Bone marrow (tissue), 2 donors: ENCODE measurements at places on chromosomes 11 and 22.
A peak's percentile ranks its signal among the peaks of the same experiment; 100 is the strongest.

DNA sequence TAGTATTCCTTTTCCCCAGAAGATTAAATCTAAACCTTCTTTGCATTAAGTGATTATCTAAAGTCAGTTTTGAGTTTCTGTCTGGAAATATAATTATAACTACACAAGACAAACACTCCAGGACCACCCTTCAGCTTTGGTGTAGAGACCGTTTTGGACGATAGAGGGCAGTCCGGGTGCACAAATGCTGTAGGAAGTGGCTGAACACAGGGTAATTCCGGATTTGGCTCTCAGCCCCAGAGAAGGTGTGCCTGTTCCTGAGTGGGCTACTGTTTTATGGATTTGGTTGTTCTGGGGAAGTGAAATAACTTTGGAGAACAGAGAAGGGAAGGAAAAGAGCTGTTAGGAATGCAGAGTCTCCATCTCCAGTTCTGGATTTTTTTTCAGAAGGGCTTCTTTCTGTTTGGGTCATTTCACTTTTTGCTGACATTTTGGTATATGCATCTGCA, 14.8 kb downstream of the EXT2 start:
- DNase-seq = no peak

DNA sequence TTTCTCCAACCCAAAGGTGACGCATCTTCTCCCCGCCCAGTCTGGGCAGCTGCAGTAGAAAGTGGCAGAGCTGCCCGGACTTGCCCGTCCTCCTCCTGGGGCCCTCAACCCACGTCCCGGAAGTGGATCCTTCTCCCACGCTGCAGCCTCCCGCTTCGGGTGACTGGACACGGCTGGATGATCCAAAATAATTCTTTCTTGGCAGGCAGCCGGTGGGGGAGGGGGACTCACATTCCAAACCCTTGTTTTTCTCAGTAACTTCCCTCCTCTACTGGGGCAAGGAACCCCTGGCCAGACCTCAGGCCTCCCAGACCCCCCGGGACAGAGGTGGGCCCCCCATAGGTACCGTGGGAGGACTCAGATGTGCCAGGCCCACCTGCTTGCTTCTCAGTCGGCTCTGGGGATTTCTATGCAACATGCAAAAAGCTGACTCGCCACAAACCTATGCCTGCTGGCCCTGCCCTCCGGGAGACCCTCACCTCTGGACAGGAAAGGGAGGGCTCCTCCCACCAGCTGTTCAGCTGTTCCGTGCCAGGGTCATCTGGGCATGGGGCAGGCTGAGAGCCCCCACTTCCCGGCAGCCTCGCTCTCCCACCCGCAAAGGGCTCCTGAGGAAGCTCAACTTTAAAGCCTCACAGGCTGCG, 1.4 kb downstream of the PLXNB2 start:
- peak; percentile 45 for DNase-seq

DNA sequence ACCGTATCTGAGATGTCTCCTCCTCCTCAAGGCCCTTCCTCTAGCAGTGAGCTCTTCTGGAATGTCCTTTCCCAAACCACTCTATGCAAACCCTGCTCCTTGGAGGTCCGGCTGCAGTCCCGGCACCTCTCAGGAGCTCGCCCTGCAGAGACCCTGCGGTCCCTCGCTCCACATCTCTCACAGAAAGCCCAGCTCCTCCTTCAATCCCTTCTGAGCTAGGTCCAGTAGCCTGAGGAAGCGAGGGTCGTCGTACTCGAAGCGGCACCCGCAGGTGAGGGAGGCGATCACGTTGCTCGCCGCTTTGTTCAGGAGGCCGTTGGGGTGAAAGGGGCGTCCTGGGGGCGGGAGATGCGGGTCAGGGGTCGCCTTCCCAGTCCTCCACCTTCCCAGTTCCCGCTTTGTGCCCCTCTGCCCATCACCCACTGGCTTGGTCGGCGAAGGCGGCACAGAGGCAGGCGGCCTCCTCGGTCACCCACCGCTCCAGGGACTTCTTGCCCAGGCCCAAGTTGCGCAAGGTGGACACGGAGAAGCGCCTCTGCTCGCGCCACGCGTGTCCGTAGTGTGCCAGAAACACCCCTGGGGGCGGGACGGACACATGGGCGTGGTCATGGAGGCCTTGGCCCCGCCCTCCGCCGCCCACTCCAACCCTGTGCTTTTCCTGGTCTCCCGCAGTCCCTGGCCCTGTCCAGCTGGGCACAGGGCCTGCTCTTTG, 21.5 kb upstream of the CYP2D6 start:
- no peak for DNase-seq

DNA sequence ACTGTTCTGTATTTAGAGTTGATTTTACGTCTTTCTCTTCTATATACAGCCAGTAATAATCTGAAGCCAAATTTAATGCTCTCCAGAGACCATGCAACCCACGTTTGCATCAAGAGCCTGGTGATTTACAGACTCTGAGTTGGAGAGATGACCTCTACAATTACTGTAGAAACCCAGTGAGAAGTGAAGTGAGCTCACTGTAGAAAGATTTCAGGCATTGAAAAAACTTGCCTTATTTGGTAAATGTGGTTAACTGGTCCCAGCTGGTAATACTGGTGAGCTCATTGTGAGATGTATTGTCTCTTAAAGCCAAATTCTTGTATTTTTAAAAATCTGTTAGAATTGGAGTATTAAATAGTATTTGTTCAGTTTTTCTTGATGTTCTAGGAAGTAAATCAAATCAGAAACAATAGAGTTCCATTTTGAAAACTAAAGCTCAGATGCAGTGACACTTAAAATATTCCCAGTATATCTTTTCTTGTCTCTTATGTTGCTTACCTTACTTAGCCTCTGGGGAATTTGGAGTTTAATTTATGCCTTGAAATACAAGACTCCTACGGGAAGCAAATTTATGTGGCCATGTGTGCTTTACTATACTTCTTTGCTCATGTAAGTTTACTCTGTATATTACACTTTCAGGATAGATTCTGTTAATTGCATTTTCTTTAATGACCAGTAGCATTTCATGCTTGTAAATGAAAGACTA, 189.9 kb downstream of the ARHGAP42 start:
- DNase-seq = no peak

GRCh38 chr22:17192186-17192585, 27.0 kb downstream of the ADA2 start:
- no peak for DNase-seq

DNA sequence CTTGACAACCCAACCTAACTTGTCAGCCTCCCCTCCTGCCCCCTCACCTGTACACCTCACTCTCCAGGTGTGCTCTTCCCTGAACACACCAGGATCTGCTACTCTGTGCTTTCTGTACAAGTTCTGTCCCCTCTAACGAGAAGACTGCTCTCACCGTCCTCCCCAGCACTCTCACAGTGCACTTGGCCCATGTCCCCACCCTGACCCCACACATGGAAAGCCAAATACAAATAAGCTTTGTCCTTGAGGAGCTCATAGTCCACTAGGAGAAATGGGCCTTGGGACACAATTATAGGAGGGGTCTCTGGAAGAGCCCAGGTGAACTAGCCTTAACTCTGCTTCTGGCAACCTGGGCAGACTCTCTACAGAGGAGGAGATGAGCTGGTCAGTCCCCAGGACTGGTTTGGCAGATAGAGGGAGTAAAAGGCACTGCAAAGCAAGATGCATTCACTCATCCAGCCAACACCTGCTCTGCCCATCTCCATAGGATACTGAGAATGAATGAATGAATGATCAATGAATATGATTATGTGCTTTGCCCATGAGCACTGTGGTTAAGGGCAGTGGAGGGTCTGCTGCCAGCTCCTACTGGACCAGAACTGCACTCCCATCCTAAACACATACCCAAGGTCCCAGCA, 9.9 kb downstream of the NIPSNAP1 start:
- no peak for DNase-seq

GRCh38 chr22:49437956-49438355, 389.7 kb downstream of the BRD1 start:
- DNase-seq = no peak

DNA sequence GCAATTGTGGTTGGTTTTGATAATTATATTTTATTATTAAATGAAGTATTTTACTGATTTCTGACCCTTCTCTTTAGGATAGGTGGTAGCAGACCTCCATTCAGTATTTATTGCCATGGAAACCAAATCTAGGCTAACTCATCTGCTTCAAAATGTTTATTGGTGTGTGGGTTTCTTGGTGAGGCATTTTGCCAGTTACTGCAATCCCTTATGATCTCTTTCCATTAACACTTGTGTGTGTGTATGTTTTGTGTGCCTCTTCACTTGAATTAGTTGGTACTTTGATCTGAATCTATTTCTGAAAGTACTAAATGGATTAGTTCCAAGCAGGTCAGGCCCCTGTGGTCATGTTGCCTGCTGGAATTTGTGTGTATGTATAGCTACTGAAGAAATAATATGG, 184.4 kb upstream of the C11orf87 start:
- DNase-seq = no peak

DNA sequence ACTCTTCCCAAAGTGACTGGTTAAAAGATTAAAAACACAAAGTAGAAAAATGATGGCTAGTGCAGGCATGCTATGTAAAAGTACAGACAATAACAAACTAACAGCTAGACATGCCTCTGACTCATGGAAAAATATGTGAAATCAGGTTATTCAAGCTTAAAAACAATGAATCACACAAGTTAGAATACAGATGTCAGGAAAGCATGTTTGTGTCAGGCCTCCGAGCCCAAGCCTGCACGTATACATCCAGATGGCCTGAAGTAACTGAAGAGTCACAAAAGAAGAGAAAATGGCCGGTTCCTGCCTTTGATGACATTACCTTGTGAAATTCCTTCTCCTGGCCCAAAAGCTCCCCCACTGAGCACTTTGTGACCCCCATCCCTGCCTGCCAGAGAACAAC, 110.1 kb downstream of the NOX4 start:
- DNase-seq = no peak

DNA sequence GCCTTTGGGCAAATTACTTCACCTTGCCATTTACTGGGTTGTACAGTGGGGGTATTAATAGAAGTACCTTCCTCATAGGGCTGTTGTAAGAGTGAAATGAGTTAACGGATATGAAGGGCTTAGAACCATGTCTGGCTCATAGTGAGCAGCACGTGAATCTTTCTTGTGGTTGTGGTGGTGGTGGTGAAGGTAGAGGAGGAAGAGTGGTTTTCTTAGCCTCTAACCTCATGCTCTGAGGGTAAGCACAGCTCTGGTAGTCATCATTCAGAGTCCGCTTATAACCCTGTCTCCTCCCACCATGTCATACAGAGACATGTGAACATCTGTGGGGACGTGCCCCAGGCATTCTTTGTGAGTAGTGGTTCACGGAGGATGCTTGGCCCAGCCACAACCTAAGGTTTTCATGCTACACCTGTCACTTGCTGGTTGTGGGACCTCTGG, 43.6 kb downstream of the TEAD1 start:
- no peak for DNase-seq

DNA sequence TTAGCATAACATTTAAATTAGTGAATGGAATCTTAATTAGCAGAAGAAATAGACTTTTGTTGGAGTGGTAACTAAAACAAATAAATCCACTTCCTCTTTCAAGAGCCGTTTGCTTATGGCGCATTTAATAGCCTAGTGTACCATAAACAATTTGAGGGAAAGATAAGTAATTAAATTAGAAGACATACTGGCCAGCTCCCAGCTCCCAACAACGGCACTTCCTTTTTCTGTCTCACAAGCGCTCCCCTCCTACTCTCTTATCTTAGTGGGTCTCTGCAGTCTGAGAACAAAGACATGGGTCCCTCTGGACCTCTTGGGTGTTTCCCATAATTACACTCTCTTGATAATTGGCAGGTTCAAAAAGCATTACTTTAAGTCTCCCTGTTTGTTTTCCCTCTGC, 146.0 kb downstream of the OPCML start:
- no peak for DNase-seq

DNA sequence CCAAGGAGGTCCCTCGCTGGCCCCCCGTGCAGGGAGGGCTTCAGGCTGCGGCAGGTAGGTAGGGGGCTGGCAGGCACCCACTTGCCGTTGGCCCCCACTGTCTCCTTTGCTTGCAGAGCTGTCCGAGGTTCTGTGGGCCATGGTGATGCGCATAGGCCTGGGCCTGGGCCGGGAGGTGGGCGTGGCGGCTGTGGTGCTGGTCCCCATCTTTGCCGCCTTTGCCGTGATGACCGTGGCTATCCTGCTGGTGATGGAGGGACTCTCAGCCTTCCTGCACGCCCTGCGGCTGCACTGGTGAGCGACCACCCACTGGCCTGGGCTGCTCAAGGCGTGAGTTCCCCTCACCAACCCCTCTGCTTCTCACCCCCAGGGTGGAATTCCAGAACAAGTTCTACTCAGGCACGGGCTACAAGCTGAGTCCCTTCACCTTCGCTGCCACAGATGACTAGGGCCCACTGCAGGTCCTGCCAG, 11.6 kb downstream of the TCIRG1 start:
- DNase-seq = no peak

DNA sequence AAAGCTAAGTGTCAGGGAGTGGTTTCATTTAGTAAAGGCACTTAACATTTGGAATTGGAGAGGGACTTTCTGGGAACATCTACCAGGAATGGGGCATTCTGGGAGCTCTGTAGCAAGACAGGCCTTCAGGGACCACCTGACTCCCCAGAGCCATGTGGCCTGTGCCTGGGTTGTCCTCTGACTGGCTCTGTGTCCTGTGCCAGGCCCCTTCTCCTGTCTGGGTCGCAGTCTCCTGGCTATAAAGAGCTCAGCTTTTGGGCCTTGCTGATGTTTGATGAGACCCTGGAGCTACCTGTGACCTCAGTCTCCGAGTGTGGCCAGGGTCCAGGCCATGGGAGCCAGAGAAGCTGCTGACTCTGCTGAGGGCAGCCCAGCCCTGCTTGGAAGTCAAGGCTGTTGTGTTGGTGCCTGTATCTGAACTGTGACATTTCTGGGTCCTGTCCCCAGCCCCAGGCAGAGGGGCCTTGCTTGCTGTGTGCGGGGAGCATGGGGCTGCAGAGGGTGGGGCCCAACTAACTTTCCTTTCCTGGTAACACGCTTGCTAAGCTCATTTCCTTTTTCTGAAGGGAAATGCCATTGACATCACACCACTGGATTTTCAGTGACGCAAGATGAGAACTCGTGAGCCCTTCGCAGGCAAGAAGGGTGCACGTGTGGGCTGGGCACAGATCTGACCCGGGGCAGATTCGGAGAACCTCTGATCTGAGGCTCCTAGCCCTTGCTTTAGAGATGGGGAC, 41.3 kb downstream of the LRRC32 start:
- DNase-seq = peak; percentile 12

DNA sequence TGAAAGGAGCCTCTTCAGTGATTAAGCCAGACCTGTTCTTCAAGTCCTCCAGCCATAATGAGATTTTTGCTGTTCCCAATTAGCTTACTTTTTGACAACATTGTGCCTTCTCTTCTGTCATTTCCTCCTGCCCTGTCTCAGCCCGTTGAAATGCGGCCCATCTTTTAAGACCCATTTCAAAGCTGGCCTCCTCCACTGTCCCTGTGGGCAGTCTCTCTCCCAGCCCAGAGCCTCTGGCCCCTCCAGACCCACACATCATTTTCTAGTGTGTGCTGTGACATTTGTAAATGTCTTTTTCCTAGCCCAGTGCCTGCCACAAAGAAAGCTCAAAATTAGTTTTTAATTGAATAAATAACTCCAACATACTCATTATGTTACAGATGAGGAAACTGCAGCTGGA, 70.9 kb downstream of the BUD13 start:
- no peak for DNase-seq
